ENCODE measurements at places on chromosomes 7 and 10.

DNA sequence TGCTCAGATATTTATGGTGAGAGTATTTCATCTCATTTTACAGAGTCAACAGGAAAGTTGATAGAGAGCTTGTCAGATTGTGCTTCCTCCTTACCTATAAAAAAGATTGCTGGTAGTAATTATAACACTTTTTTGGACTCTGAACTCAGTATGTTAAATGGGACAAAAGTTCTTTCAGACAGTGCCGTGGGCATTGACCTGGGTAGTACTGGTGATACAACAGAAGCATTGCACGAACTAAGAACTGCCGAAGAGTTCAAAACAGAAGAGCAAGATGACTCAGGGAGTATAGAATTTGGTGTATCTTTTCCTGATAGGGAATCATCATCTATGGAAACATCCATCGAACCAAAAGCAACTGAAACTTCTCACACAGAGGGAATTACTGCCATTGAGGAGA, 58.6 kb downstream of the LOXL4 start:
- no peak for DNase-seq

DNA sequence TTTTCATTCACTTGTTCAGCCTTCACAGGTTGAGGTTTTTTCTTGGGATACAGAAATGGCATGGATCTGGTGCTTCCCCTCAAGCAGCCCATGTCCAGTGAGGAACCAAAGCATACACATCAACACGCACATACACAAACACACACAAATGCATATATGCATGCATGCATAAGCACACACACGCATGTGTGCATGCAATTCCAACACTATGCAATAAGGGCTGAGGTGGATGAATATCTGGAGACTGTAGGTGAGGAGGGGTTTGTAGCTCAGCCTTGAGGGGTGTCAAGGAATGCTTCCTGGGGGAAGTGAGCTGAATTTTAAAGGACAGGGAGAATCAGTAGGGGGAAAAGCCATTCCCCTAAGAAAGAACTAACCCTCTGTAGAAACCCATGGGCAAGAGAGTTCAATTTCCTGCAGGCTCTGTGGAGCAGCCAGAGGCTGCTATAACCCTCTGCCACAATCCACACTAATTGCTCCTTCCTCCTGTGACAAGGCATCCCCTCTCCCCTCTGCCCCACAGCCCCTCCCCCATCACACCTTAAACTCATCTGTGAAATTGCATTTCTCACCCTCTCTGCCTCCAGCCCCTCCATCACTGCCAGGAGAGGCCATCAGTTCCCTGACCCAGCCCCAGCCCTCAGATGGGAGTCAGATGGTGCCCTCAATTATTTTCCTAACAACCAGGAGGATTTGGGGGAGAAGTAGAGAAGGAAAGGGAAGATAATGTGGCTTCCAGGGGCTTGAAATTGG, 316.4 kb downstream of the RPS24 start:
- no peak for DNase-seq

DNA sequence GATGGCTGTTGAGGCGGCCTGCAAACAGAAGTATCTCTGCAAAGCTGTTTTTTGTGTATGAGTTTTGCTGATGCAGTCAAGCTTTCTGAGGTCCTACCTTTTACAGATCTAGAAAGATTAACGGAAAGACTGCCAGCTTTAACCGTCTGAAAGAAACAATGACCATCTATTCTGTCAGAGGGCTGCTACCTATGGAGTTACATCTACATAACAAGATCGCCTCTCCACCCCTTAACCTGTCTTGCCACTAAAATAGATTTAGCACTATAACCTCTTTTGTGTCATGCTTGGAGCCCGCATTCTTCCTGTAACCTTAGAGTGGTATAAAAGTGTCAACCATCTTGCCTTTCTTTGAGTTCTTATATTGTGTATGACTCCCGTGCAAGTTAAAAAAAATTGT, 291.2 kb downstream of the POM121L12 start:
- DNase-seq, result no peak

DNA sequence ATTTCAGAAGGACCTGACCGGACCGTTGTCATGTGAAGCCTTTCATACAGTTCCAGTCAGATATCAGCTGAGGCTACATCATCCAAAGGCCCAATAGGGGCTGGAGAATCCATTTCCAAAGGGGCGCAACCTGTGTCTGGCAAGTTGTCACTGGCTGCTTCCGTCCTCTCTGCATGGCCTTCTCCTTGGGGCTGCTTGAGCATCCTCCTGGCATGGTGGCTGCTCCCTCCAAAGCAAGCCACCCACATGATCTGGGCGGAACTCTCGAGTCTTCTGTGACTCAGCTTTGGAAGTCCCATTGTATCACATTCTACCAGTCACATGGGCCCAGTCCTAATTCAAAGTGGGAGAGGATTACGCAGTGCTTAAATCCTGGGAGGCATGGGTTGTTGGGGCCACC, 207.0 kb upstream of the SHH start:
- no peak for DNase-seq

DNA sequence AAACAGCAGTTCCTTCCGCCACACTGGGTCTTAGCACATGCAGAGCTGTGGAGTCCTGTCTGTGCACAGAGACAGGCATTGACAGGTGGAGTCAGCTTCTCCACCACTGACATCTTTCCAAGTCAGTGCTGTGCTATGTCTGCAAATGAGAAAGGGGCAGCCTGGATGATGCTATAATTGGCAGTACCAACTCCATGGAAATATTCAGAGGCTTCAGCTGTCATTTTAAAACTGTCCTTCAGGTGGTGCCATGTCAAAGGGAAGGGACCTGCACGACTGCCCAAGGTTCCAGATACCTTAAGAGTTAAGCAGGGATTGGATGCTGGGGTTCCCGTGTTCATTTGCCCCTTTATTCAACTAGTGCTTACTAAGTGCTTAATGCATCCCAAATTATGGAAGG, 258.0 kb upstream of the PRKCQ start:
- DNase-seq, result peak; percentile 16

DNA sequence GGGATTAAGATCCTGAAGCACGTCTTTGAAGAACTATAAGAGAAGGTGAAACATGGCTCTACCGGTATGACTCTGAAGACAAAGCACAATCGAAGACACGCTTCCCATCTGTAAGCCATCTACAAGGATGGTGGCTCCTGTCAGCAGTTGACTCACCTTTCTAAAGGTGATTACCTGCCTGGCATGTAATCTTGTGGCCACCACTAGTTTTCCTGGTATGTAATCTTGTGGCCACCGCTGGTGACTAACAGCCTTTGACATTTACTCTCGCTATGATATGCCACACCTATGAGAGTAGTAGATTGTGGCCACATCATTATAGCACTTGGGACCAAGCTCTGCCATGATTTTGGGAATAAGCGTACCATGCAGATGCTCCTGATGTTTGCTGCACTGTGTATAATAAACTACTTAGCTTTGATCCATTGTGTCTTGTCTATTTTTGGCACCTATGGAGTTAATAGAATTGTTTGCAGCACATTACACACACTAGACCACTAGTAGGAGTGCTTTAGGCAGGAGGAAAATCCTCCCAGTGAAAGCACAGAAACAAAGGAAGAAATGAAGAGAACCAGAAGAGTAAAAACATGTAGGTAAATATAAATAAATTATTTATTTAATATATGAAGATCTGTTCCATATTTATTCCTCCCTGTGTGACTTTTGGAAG, 59.8 kb downstream of the VAX1 start:
- DNase-seq, result peak; percentile 39

- no peak for DNase-seq
Measured at GRCh38 chr7:19336836-19337383, 191.7 kb upstream of the FERD3L start.

GRCh38 chr10:12416344-12417050, 67.2 kb downstream of the CAMK1D start:
- no peak for DNase-seq

Measured in epithelial cell of esophagus (primary cell).